SK-N-SH (cell line): ENCODE measurements at places on chromosomes 6 and 20.
A peak's percentile ranks its signal among the peaks of the same experiment; 100 is the strongest.

GRCh38 chr6:127076466-127076865 lies 42.0 kb upstream of the RSPO3 start:
- DNase-seq: no peak

DNA sequence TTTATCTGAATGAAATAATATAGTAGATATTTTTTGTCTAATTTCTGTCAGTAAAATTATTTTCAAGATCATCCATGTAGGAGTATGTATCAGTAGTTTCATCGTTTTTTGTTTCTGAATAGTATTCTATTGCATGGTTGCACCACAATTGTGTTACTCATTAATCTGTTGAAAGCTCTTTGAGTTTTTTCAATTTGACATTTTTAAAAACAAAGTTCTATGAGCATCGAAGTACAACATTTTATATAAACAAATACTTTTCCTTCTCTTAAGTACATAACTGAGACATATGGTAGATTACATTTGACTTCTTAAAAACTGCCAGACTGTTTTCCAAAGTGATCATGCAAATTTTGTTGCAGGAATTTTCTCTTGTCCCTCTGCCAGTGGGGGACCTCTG lies 1113.1 kb upstream of the CITED2 start:
- no peak for DNase-seq

GRCh38 chr20:50371878-50372769 lies 138.1 kb upstream of the PTPN1 start:
- no peak for DNase-seq

GRCh38 chr6:139166956-139167313 lies 32.1 kb downstream of the HECA start:
- DNase-seq: no peak

DNA sequence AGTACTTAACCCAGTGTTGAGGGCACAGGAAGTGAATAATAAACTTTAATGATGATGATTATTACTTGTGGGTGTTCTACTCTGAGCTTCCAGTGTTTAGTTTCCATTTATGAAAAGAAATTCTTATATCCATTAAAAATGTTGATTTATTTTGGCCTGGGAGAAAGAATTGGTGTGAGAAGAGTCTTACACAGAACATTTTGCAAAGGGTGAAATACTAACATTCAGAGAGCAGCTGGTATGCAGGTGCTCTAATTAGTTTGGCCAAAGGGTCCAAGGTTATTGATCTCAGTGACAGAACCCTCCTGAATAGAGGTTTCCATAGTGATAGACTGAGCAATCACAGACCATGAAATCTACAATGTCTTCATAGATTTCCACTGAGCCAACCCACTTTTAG lies 4.4 kb downstream of the OSER1 start:
- no peak for DNase-seq

DNA sequence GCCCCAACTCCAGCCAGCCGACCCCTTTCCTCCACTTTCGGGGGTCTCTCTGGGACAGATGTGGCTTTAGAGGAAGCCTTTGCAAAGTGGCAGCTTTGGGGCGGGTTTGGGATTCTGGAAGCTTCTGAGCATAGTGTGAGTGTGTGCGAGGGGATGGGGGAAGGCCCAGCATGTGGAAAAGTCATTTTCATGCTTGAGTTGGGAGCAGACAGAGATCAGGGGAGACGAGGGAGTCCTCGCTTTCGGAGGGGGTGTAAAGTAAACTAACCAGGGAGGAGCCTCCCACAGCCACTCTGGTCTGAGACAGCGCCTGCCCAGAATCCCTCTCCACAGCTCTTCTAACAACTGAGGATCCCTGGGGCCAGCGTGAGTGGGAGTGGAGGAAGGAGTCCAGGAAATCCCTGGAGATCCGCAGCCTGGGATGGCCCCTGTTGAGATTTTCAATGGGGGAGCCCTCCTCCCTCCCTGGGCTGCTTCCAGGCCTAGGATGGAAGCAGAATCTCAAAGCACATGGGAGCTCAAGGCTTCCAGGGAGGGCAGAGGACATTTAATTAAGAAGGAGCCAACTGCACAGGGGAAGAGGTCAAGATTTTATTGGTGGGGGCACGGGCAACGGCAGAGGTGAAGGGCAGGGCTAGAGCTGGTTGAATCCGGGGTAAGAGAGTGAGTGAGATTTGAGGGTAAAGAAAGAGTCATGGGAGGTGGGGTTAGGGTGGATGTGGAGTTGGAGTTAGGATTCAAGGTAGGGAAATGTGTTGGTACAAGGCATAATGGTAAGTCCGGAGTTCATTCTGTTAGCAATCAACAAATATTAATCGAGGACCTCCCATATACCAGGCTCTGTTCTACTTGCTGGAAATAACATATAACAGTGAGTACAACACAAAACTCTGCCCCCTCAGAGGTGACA lies 102.3 kb upstream of the FOXP4 start:
- DNase-seq: no peak

DNA sequence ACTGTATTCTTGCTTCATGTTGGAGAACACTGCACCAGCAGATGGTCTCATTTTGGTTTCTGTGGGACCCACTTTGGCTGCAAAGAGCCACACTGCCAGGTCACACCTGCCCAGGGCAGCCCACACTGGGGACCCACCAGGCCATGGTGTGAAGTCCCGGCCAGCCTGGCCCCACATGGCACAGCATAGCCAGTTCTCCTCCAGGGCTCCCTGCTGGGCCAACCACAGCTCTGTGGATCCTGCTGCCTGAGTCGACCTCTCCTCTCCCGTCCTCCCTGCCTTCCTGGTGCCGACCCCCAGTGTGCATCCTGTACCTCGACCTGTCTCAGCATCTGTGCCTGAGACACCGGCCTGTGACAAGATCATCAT lies 3.0 kb downstream of the ARFRP1 start:
- no peak for DNase-seq

DNA sequence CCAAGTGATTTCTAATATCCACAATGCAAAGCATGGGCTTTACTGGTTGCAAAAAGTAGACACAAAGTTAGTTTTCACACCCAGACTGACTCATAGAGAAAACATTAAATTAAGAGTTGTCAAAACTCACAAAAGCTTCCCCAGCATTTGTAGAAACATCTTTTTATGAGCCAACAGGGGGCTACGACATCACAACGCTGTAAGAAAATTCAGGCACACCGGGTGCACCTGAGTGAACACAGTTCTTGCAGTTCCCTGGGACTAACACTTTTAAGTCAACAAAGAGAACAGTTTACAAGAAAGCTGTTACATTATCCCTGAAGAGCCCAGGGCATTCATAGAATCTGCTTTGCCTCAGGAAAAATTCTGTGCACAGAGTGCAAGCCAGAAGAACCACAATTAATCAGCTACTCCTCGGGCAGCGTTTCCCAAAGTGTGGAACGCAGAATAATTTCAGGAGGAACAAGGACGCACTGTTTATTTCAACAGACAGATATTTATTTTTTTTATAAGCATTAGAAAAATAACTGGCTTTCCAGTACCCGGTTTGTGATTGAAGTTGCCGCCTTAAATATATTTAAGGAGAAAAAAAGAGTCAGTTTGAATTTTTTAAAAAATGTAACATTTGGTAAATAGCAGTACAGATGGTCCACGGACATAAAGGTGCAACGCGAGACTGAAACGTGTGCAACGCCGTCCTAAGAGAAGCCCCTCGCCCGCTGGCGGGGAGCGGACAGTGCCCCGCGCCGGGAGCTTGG lies 1.2 kb downstream of the NCOA5 start:
- no peak for DNase-seq

- DNase-seq: no peak
These were observed 120.8 kb upstream of the LGSN start for GRCh38 chr6:63440594-63440993.

GRCh38 chr6:155599561-155599960 lies 143.9 kb upstream of the NOX3 start:
- no peak for DNase-seq

- no peak for DNase-seq
These were observed 121.3 kb downstream of the STXBP5 start for GRCh38 chr6:147325557-147325956.

- no peak for DNase-seq
These were observed 14.7 kb downstream of the PI16 start for GRCh38 chr6:36969240-36969691.

DNA sequence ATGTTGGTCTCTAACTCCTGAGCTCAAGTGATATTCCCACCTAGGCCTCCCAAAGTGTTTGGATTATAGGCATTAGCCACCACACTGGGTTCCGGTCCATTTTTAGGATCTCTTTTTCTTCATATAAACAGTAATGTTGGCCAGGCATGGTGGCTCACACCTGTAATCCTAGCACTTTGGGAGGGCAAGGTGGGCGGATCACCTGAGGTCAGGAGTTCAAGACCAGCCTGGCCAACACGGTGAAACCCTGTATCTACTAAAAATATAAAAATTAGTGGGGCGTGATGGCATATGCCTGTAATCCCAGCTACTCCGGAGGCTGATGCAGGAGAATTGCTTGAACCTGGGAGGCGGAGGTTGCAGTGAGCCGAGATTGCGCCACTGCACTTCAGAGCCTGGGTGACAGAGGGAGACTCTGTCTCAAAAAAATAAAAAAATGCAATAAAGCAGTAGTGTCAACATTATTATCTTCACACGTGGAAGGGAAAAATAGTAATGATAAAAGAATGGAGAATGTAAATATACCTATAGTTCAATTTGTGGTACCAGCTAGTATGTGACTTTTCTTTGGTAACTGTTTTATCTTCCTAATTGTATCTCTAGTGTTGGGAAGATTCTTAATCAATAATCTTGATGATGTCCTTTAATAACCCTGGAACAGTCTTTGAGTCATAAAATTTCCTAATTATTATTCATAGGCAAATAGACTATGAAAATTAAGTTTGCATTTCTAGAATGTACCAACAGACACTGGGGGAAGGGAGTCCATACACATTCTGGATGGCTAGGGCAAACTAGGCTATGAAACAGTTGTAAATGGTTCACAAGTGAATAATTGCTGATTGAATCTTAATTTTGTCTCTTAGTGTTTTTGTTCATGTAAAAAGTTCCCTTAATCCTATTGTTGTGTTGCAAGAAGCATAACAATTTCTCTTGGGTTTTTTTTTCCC lies 3.6 kb downstream of the PARD6B start:
- no peak for DNase-seq

GRCh38 chr20:59403261-59403961 lies 103.0 kb downstream of the EDN3 start:
- DNase-seq: peak; percentile 95

DNA sequence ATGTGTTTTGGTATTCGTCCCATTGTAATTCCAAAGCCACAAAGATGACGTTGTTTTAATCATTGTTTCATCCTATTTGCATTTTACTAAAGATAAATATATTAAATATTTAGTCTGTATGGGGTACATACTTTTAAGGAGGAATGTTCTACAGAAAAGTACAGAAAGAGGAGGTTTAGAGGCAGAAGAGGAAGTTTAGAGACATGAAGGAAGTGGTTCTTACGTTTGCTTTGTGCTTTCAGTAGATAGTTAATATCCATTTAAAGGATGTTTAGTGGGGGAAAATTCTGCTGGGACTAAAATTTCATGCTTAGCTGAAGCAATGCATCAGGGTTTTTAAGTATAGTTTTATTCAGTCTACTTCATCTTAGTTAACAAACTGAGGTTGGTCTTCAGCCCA lies 116.6 kb downstream of the CRYBG1 start:
- no peak for DNase-seq

DNA sequence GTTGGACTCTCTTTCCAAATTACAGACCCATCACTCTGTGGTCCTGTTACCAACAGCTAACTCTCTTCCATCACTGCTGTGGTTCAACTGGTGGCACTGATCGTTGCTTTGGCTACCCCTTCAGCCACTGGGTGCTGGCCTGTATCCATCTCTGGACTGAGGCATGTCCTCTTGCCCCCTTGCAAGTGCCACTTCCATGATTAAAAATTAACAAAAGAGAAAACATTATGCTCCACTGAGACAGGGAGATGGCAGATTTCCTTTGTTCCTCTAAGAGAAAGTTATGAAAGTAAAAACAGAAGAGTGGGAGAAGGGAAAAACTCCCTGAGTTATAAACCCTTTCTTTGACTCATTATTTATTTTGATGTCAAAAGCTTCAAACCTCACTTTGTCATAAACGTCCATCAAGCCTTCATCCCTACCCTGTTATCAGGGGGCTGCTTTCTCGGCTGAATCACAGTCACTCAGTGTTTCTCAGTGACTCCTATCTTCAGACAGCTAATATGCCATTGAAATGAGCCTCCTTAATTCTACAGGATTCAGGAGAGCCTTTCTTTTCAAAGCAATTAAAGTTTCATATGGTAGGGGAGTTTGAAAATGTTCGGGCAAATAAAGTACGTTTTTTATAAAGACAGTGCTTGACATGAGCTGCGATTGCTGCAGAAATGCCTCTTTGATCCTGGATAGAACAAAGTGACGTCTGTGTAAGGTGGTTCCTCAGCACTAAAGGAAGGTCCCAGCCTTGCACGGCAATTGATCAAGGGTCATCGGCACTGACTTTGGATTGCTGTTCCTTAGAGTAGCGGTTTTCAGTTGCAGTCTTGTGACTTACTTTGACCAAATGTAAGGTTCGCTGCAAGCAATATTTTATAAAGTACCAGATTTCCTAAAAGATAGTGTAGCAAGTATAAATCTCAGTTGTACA lies 49.9 kb upstream of the PBOV1 start:
- DNase-seq: no peak
